ENCODE measurements at places on chromosomes 16 and 17. TPM values are rescaled to one million over a fixed set of nuclear protein-coding genes. Genes with fewer than 3 reads are reported as not detected.
A peak's percentile ranks its signal among the peaks of the same experiment; 100 is the strongest.

HCRT gene
- not detected for total RNA-seq

DNA sequence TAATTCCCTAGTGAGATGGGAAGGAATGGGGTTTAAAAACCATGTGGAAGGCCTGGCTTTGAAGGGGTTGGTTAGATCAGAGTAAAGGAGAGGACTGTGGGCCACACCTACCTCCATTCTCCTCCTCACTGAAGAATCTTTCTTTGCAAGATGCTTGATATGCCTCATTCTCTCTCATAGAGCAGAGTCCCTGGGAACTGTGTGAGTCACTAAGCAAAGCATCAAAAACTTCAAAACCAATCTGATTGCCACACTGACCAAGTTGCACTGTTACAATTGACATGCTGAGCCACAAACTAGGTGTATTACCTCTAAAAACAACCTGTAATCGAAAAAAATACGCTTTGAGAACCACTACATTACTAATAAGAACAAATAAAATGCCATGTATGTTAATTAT lies 2.0 kb downstream of the TUBD1 start:
- no peak for DNase-seq

GRCh38 chr16:69863401-69864281 lies 87.5 kb upstream of the CLEC18A start:
- DNase-seq = no peak

- no peak for DNase-seq
Observed at GRCh38 chr17:13197586-13197985, 179.8 kb upstream of the ELAC2 start.

KRTAP2-2 gene
- not detected for total RNA-seq

SYCE1L gene
- 28.6 TPM for total RNA-seq

DNA sequence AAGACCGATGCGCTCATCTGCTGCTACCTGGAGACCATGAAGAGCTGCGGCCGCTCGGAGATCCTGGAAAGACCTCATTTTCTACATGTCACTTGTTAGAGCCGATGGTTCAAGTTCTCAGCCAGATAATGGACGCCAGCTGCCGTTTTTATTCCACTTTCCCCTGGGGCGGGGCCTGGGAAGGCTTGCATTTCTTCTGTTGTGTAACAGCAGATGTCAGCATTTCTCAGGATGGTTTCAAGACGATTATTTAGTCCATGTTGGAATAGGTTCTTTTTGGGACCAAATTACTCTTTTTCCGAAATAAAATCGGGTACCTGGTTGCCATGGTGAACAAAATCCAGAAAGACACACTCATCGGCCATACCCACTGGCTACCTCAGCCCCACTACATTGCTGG lies 1418.3 kb downstream of the CDH11 start:
- DNase-seq = no peak

CCDC144A gene
- 2.9 TPM for total RNA-seq

DNA sequence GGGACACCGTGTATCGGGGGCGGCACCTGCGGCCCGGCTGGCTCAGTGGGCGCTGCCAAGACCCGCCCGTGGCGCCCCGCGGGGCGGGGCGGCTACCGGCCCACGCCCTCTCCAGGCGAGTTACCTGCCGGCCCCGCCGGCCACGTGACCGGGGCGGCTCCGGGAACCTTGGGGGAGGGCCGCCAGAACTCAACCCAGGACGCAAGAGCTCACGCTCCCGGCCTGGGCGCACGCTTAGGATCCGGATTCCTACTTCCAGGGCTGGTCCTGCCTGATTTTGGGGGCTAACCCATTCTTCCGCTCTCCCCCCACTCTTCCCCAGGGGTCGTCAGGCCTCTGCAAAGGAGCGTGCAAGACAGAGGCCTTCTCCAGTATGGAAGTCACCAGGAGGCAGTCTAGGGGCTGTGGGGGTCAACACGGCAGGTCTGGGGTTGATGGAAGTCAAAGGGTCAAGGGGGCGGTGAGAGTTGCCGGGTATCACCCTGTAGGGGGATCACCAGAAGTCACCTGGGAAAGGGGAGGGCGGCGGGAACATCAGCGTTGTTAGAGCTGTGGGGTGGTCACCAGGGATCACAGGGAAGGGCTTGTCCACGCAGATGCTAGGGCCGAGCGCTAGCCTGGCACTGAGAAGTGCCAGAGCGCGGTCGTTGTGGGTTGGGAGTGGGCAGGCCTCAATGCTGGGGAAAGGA lies 354 bp upstream of the ESRP2 start:
- no peak for DNase-seq

TEKT5 gene
- not detected for total RNA-seq

- peak; percentile 66 for DNase-seq
Observed at GRCh38 chr16:67216612-67217490, 10.1 kb upstream of the TMEM208 start.

DNA sequence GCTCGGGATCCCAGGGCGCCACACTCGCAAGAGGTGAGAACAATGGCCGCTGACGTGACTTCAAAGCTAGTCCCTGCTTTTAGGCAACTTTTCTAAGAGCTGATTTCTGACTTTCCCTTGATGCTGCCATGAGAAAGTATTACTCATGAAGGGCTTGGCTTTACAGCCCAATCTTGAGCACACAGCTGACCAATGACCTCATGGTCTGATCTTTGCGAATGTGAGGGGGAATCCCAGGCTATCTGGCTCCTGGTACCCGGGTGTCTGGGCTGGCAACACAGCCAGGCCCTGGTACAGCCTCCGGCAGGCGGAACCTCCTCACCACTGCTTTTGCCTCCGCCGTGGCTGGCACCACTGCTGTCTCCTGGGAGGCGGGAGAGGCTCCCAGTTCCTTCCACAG lies 17.5 kb downstream of the NDUFAF8 start:
- no peak for DNase-seq

HGS gene
- total RNA-seq = 166 TPM

Measured in endothelial cell of umbilical vein (primary cell).